Stimulated activated CD4-positive, alpha-beta T cell treated with anti-CD3 and anti-CD28 coated beads, Interleukin-1b, Interleukin-23, amount 100 ng/mL, for 1 hour (primary cell): ENCODE measurements at places on chromosomes 3 and 15.

GRCh38 chr3:156037356-156037755, 83.0 kb upstream of the KCNAB1 start:
- no peak for DNase-seq

- DNase-seq: no peak
Observed at GRCh38 chr3:48130321-48130904, 57.8 kb downstream of the CDC25A start.

GRCh38 chr3:66406831-66407610, 93.8 kb downstream of the LRIG1 start:
- DNase-seq: no peak

DNA sequence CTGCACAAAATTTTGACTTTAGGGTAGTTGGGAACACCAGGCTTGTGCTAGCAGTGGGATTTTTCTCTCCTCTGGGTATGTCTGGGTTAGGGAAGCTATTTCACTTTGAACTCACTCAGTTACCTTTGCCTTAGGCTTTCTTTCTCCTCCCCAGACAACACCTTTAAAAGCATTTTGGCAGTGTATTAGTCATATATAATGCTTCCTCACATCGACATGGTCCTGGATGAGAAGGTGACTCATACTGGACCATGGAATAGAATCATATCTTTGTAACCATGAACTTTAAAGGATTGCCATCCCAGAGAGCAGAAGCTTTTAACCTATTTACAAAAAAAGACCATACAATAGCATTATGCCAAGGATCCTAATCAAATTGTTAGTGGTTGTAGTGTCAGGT, 2.7 kb downstream of the RYR3 start:
- DNase-seq: no peak

DNA sequence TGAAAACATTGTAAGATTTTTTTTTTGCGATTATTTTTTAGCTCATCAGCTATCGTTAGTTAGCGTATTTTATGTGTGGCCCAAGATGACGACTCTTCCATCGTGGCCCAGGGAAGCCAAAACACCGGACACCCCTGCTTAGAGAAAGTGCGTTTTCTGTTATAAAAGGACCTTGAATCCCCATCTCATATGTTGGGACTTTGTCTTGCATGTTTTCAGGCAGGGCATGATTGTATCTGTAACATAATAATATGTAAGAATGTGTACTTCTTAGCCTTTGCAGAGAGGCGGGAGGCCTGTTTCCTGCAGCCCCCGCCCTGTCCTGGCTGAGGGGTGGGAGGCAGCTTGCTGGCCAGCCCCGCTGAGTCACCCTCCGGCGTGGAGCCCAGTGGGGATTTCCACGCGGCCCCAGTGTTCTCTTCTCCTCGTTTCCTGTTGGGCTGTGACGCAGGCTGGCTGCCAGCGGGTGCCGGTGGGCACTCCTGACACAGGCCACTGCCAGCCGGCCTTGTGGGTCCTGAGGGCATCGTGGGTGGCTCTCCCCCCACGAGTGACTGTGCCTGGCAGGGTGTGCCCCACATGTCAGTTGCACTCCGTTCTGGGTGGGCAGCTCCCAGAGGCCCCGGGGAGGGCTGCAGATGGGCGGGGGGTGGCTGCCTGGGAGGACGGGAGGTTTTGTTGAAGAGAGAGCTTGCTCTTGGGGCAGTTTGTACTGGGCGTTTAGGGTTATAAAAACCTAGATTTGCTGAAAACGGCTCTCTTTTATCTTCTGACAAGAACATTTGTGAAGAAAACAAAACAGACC, 55.6 kb downstream of the SMAD3 start:
- peak; percentile 57 for DNase-seq

DNA sequence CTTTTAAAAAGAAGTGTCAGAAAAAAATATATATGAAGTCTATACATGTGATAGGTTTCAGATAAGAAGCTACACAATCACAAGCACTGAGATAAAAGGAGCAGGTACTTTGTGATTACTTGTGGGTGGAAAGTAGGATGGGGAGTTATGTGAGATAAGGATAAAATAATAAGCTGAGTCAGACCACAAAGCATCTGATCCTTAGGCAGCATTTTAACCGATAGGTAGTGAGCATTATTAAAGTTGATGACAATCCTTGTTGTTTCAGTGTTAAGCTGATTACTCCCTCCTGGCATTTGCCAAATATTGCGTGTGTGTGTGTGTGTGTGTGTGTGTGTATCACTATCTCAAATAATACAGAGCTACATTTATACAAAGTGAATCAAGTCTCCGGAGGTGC, 483.1 kb downstream of the NAALADL2 start:
- no peak for DNase-seq

- no peak for DNase-seq
Observed at GRCh38 chr15:40941068-40941527, 12.0 kb downstream of the DLL4 start.

DNA sequence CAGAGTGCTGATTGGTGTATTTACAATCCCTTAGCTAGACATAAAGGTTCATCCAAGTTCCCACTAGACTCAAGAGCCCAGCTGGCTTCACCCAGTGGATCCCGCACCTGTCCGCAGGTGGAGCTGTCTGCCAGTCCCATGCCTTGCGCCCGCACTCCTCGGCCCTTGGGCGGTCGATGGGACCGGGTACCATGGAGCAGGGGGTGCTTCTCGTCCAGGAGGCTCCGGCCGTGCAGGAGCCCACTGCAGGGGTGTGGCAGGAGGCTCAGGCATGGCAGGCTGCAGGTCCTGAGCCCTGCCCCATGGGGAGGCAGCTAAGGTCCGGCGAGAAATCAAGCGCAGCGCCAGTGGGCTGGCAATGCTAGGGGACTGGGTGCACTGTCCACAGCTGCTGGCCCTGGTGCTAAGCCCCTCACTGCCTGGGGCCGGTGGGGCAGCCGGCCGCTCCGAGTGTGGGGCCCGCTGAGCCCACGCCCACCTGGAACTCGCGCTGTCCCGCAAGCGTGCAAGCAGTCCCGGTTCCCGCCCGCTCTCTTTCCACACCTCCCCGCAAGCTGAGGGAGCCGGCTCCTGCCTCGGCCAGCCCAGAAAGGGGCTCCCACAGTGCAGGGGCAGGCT, 1206.3 kb downstream of the OTOL1 start:
- no peak for DNase-seq

DNA sequence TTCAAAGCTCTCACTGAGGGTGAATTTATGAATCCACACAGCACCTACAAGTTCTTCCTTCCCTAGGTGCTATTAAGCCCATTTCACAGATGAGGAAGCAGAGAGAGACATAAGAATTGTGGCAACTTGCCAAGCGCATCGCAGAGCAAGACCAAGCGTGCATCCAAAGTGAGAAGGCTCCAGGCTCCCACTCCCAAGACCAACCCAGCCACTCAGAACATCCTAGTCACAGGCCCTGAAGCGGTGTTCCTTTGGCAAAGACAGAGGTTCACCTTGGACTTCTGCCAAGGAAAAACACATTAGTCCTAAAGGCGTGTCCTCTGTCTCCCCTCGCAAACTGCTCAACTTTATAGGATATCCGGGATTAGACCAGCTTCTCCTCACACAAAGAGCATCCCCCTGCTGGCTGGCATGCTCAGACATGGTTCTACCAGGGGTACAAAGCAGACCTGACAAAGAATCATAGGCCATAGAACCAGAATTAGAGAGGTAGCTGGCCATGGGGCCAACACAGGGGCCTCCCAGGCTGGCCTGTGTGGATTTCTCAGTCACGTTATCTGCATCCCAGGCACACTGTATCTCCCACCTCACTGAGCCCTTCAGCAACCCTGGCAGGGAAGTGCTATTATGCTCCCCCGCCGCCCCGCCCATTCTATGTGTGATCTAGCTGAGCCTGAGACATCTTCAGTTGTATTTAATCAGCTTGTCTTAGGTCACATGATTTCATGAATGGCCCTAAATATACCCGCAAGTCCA, 160.2 kb downstream of the FOXP1 start:
- DNase-seq: no peak

DNA sequence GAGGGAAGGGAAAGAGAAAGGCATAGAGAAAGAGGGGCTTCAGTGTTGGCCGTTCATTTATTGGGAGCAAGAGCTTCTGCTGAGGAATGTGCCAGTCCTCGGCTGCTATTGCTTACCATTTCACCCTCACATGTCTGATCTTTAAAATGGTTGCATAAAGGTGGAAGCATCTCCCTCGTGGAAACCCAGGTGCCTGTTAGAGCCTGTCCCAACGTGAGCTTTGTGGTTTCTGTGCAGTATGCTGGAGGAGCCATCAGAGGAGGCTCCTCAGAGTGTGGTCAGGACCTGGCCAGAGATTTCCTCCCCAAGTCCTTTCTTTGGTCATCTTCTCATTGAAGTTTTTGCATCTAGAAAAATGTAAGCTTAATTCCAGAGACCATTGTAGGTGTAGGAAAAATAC, 34.4 kb downstream of the PSMD6 start:
- no peak for DNase-seq

DNA sequence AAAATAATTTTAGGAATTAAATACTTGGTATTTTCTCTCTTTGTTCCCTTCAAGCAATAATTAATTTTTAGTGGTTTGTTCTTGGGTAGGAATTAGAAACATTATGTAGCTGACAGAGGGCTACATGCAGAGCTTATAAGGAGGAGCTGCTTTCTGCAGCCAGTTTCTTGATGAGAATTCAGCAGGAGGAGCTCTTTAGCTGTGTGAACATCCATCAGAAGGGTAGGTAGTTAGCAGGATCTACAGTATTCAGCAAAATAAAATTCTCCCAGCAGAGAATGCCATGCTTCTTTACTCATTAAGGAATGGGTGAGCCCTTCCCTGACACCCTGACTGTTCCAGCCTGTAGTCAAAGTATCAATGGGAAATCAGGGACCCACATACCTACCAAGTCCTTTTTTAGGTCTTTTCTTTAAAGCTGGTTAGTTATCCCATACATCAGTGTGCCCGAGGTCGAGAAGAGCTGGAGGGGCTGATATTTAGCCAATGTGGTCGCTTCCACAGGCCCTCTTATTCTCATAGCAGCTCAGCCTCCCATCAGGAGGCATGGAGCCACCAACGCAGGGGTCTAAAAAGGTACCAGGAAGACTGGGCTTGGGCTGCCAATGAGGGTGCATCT, 54.0 kb downstream of the KCNAB1 start:
- DNase-seq: no peak

GRCh38 chr3:85781806-85782205, 823.0 kb downstream of the CADM2 start:
- no peak for DNase-seq

- no peak for DNase-seq
Observed at GRCh38 chr15:40289140-40289775, 6.4 kb upstream of the ANKRD63 start.

GRCh38 chr15:67202091-67202490, 52.4 kb downstream of the AAGAB start:
- DNase-seq: no peak

- no peak for DNase-seq
Observed at GRCh38 chr3:125381314-125381713, 6.2 kb upstream of the ZNF148 start.
